ENCODE measurements at places on chromosomes 13 and 19.

DNA sequence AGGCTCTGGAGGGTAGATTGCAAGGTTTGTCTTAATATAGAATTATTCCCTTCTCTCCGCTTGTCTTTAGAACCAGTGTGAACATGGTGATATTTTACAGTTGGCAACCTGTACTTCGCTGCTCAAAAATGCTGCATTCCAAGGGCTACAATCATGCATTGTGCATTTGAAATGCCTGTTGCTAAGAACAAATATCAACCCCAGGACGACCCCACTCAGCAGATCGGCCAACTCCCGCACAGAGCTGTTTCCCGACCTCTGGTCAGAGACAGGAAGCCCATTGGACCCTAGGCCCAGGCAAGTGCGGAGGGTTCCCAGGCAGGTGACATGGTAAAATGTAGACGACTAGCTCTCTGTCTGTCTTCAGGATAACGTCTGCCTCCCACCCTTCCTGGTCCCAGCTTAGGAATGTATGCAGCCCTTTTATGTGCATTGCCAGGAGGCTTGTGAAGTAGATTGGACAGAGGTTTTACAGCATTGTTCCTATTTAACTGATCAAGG is 263.5 kb downstream of the FOXO1 start:
- DNase-seq = no peak

DNA sequence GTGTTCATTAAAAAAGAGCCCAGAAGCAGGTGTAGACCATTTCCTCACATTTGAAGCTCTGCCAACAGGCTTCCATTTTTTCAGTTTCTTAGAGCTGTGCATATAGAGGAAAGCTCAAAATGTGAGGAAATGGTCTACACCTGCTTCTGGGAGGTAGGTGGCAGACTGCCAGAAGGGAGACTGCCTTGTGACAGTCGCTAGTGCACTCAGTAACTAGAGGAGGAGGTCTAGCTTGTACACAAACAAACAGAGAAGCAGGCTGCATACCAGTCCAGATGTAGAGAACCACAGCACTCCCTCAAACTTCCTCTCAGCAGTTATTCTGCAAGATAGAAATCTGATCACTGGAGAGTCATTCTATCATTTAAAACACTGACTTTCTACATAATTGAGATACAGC is 800.2 kb downstream of the EFNB2 start:
- DNase-seq = no peak

DNA sequence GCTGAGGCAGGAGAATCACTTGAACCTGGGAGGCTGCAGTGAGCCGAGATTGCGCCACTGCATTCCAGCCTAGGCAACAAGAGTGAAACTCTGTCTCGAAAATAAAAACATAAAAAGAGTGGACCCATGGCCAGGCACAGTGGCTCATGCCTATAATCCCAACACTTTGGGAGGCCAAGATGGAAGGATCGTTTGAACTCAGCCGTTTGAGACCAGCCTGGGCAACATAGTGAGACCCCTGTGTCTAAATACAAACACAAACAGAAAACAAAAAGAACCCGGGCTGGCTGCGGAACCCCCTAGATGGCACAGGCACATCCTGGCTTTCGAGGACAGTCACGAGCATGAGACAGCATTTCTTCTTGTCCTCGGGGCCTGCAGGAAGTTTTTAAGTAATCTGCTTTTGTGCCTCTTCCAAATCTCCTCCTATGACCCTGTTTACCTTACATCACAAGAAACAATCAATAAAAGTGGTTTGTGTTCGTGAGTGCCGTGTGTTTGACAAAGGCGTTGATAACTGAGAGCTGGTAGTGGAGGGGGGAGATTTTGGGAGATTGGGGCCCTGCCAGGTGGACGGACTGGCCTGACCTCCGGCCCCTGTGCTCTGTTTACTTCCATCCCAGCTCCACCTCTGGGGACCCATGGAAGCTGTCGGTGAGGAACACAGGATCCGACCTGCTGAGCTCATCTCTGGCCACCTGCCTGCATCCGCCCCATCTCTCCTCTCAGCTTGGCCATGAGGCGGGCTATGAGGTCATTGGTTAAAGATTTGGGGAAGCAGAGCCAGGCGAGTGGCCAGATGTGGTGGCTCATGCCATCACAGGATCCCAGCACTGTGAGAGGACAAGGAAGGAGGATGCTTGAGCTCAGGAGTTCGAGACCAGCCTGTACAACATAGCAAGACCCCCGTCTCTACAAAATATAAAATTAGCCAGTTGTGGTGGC is 5.9 kb upstream of the GDF15 start:
- peak; percentile 84 for DNase-seq

DNA sequence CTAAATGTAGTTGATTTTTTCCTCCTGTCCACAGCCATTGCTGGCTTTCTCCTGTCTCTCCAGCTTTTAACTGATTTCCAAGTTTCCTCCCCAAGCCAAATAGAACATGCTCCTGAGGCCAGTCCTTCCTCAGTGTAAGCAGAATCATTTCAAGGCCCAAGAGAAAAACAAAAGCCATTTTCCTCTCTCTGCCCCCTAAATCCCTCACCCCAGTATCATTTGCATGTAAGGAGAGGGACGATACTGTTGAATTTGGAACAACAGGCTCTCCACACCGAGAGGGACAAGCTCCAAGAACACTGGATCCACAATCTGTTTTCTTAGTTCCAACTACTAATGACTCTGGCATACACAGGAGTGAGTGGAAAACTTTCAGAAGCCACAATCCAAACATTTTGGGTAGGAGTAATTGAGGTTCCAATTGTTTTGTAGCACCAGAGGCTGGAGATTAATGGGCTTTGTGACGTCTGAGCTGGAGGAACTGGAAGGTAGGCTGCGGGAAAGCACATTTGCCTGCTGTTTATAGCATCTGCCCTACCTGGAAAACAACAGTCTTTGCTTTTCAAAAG is 156.8 kb downstream of the FLT1 start:
- no peak for DNase-seq

DNA sequence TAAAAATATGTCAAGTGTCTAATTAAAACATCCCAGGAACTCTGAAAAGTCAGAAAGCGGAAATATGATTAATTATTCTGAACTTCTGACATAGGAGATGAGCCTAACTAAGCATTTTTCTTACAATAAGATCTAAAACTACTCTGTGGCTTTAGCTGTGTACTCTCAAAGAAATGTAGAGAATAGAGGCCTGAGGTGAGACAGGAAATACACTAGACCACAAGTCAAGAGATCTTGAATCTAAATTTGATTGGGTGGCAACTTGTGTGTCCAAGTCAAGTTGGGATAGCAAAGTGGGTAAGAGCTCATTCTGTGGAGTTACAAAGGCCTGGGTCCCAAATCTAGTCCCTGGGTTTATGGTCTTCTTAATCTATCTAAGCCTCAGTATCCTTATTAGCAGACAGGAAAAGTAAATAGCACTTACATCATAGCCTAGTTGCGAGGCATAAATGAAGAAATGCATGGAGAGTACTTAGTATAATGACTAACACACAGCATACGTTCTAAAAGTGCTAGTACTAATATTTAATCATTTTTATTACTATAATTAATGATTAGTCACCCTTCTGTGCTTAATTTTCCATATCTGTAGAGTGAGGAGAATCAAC is 9.4 kb upstream of the LRRC63 start:
- DNase-seq = no peak

- no peak for DNase-seq
These were observed 692 bp downstream of the SULT2B1 start for GRCh38 chr19:48552406-48553322.

DNA sequence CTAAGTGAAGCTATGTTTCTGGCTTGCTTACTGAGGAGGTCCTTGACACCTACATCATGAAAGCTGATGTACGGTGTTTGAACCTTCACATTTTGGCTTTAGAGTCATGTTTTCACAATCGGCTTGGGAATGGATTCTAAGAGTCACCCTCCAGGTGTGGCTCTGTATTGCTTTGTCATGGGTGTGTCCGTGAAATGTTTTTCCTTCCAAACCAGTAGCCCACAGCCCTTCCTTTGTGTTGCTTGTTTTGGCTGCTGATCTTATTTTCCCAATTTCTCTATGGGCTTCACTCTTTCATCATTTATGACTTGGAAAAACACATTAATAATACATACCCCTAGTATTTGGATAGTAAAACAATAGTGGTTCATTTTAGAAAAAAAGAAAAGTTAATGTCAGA is 240.6 kb downstream of the GGACT start:
- no peak for DNase-seq

- DNase-seq = no peak
These were observed 45.8 kb upstream of the RCBTB2 start for GRCh38 chr13:48578516-48579164.

DNA sequence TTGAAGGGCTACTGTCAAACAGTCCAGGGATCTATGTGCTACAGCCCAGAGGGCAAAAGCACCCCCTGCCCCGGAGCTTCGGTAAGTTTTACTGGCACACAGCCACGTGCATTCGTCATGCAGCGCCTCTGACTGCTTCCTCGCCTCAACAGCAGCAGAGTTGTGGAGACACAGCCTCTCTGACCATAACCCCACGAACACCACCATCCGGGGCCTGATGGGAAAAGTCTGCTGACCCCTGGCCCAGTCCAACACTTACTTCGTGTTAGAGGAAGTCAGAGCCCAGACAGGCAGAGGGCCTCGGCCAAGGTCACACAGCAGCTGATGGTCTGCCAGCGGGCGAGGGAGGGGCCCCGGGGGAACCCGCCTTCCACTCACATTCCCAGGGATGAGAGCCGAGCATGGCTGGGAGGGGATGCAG is 5.1 kb downstream of the CBARP start:
- DNase-seq = no peak

DNA sequence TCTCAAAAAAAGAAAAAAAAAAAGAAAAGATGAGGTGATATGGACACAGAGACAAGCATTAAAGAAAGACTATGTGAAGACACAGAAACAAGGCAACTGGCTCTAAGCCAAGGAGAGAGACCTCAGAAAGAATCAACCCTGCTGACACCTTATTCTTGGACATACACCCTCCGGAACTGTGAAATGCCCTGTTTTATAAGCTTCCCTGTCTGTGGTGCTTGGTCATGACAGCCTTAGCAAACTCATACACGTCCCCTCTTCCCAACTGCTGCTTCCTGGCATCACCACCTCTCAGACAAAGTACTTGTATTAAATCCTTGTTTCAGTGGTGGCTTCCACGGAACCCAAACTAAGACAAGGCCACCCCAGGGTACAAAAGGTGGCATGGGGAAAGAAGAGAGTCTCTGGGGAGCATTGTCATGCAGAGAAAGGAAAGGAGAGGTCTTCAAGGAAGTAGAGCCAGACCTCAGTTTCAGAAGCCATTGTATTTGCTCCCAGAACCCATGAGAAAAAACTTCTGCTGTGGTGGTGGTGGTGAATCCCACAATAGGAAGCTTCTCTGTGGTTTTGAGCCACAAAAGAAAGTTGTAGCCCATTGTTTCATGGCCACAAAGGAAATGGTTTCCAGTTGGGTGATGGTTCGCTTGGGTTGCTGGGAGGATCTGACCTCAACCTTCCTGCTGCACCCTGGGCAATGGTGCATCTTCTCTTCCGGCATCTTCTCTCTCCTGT is 16.3 kb upstream of the TSPAN16 start:
- DNase-seq = no peak

DNA sequence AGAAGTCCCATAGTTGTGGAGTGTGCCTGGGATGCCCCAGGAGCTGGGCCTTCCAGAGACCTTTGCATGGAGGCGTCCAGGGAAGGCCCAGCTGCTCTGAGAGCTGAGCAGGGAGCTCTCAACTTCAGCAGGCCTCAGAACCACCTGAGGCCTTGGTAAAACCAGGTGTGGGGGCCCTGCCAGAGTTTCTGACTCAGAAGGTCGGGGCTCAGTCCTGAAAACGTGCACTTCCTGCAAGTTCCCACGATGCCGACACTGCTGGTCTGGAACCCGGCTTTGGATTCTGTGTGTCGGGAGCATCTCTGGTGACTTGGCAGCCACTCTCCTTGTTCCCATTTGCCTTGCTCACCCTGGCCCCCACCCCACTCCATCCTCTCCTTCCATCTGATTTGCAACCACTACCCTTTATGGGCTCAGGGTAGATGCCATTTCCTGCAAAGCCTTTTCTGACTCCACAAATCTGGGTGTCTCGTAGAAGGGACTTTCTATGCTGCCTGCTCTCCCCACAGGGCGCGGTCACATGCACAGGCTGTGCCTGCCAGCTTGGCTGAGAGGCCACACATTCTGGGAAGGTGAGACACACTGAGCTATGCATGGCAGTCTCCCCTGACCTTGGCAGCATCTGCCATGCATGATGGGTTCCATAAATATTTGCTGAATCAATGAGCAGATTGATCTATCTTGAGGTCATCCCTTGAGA is 244.7 kb downstream of the COL4A1 start:
- DNase-seq = no peak

- no peak for DNase-seq
These were observed 126.6 kb upstream of the MCF2L start for GRCh38 chr13:112842343-112842856.

- no peak for DNase-seq
These were observed 825.2 kb downstream of the SLITRK1 start for GRCh38 chr13:83057119-83057518.

Measured in left lung (tissue), 14 donors.